Dermis microvascular lymphatic vessel endothelial cell (primary cell): ENCODE measurements at places on chromosomes 2 and 18. TPM values are rescaled to one million over a fixed set of nuclear protein-coding genes. Genes with fewer than 3 reads are reported as not detected.

- DNase-seq: no peak
Measured at GRCh38 chr2:220123751-220124150, 496.3 kb downstream of the SLC4A3 start.

- no peak for DNase-seq
Measured at GRCh38 chr2:128368437-128369107, 49.9 kb upstream of the HS6ST1 start.

DNA sequence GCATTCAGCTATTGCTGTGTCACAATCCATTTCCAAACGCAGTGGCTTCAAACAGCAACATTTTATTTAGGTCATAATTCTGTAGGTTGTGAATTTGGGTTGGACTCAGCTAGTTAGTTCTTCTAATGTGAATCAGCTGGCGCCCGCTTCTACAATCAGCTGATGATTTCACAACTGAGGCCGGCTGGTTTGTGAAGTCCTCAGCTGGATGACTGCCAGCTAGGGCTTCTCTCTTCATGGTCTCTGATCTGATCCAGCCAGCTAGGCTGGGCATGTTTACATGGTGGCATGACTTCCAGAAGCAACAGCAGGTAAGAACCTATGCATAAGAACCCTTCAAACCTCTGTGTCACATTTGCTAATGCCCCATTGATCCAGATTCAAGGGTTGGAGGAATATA is 172.0 kb downstream of the SLC4A10 start:
- no peak for DNase-seq

TTL gene
- 10.0 and 10.1 TPM in 2 replicates for total RNA-seq

GRCh38 chr2:227324642-227324994 is 433 bp upstream of the MFF start:
- DNase-seq: peak; percentile 1

- DNase-seq: peak; percentile 2
Measured at GRCh38 chr2:3001615-3002560, 375.7 kb downstream of the EIPR1 start.

DNA sequence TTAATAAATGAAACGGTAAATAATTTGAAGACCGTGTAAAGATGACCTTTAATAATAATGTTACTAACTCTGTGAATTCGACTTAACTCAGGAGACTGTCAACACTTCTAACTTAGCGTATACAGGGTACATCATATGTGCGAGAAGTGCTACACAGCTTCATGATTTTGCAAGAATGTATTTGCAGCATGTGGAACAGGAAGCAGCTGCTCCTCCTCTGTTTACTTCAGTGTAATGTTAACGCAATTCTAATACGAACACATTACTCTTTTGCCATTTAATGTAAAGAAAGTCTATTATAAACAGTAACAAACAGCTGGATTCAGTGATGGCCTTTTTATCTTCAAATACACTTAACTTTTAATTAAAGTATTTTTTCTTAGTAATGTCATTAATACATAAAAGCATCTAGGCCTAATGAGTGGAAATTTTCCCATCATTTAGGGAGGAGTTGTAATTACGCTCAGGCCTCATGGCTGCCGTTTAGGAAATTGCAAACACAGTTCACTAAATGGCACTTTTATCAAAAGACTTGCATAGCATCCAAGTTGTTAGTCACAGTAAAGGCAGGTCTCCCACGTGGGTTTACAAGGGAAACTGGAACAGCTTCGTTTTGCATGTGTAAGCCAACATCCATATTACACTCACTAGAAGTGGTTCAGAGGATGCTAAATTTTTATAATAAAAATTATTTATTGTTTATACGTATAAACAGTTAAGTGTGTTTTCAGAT is 635.7 kb downstream of the FBXO15 start:
- DNase-seq: no peak

DNA sequence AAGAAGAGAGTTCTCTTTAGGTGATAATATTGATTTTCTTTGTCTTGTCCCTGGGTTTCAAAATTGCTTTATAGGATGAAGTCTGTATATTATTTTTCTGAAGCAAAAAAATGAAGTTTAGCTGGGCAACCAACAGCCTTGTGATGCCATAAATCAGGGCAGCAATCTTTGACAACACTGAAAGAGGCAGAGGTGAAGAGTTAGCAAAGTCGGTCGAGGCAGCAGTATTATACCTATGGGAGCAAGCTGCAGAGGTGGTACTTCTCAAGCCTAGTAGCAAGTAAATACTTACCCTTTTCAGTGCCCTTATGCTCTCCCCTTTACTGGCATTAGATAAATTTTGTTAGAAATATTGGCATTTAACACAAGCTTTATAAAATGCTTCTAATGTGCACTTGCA is 92.9 kb downstream of the NETO1 start:
- no peak for DNase-seq

DNA sequence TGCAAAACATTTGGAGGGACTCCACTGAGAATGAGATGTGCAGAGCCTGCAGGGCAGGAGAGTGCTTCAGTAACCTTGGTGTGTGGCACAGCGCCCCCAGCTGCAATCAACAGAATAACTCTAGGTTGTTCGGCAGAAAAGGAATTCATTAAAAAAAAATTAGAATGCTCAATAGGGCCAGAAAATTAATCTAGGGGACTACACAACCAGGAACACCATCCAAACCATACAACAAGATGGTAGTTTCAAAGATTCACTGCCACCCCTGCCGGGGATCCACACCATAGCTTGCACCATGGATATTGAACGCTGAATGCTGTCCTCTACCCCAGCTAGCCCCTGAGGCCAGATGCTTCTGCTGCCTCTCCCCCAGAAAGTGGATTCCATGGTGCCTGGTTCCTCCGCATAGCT is 50.1 kb downstream of the THUMPD2 start:
- DNase-seq: peak; percentile 5

DNA sequence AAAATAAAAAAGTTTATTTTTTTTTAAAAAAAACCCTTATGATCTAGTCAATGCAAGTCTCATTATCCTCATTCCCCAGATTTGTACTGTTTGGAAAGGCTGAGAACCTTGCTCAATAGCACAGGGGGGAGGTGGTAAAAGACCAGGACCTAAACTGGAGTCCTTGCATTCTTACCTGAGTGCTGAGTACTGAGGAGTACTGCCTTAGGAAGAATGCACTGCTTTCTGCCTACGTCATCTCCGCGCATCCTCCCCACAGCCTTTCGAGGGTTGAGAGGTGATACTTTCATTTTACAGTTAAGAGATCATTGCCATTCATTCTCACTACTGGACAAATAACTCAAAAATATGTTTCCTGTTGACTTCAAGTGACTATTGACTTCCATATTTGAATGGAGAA is 73.8 kb downstream of the MAP3K20 start:
- peak; percentile 15 for DNase-seq

SP100 gene
- 56.6 and 58.4 TPM in 2 replicates for total RNA-seq

RIT2 gene
- not detected in 2 replicates for total RNA-seq

GRCh38 chr18:48838921-48839818 is 111.6 kb downstream of the SMAD7 start:
- DNase-seq: no peak

DNA sequence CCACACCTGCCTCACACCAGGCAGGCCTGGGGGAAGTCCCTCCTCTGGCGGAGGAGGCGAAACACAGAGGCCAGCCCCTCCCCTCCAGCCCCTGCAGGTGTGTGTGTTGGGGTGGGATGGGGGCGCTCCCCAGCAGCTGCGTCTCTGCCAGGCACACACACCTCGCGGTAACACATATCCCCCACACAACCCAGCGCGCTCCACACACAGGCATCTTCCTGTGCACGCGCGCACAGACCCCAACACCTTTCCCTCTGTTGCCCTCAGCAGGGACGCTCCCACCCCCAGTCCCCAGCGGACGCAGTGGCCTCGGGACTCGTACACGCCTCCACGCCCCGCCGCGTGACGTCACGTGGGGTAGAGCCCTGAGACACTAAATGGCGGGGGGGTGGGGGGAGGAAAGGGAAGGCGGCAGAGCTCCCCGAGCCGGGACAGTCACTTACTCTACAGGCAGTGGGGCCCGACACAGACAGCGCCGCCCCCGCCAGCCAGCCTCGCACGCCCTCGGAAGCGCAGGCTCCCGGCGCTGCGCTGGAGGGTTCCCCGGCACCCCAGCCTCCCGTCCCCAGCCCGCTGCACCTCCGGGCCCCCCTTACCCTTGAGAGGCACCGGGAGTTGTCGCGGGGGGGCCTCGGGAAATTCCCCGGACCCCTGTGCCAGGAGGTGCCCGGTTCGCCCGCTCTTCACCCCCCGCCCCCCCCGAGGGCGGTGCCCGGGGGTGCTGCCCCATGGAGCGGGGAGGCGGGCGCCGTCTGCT is at the start of gene WNT10A:
Gene WNT10A (plus strand): TSS at position 751 of the 757 bp plus-strand sequence. CDS start 144 bp downstream, outside the sequence.
- DNase-seq: no peak

GNLY gene
- total RNA-seq: not detected in 2 replicates

DNA sequence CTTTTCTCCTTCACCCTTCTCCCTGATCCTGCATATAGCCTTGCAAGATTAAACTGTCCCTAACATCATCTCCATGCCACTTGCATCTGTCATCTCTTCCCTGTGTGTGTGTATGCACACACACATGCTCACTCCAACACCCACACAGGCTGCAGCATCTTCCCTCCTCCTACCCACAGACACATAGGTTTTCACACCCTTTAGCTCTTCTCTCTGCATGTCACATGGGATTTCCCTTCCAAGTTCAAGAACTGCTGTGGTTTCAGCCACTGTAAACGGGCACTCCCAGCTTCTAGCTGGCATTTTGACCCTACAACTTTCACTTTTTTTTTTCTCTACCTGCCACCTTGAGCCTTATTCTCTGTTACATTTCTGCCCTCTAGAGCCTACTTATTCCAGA is 6.4 kb downstream of the CELF4 start:
- DNase-seq: no peak

- DNase-seq: peak; percentile 91
Measured at GRCh38 chr18:10169064-10169562, 255.3 kb downstream of the VAPA start.

- DNase-seq: no peak
Measured at GRCh38 chr2:119011910-119012209, 69.9 kb downstream of the MARCO start.

DNA sequence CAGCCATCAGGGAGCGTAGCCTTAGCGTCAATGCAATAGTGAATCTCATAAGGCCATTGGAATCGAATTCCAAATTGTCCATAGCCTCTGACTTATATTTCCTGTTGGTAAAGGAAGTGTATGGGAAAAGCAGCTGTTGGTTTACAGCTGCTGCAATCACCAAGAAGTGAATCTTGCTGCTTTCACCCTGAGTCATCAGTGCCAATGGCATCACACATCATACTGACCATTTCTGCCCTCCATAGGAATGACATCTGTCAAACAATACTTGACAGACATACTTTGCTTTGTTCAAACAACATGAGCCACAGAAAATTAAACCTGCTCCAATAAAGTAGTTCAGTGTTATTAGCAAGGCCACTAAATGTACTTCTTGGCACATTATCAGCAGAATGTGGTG is 111.2 kb upstream of the KLHL29 start:
- no peak for DNase-seq

- DNase-seq: no peak
Measured at GRCh38 chr18:78192054-78192453, 787.6 kb upstream of the SALL3 start.

GRCh38 chr2:114039677-114040076 is 149.8 kb downstream of the ACTR3 start:
- DNase-seq: no peak

CRIM1 gene
- 375 and 484 TPM in 2 replicates for total RNA-seq
